ENCODE measurements at places on chromosomes 3 and 15.

DNA sequence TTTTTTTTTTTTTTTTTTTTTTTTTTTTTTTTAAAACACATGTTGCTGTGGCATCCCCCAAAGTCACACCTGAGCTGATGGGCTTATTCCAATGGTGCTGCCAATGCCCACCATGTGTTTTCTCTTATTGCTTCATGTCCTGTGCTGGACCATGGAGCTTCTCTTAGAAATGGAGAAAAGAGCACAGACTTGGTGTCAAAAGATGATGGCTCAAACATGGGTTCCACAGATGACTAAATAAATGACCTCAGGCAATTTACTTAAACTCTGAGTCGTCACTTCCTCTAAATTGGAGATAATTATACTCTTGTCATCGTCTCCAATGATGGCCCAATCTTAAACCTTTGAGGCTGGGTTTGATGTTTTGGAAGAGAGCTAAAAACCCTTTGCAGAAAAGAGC is 28.1 kb downstream of the CHST2 start:
- DNase-seq, result no peak

GRCh38 chr15:42071717-42072116 is 22.6 kb downstream of the PLA2G4D start:
- DNase-seq, result no peak

GRCh38 chr3:26345613-26346012 is 277.0 kb upstream of the LRRC3B start:
- no peak for DNase-seq

GRCh38 chr3:169527507-169527906 is 136.0 kb downstream of the MECOM start:
- no peak for DNase-seq

DNA sequence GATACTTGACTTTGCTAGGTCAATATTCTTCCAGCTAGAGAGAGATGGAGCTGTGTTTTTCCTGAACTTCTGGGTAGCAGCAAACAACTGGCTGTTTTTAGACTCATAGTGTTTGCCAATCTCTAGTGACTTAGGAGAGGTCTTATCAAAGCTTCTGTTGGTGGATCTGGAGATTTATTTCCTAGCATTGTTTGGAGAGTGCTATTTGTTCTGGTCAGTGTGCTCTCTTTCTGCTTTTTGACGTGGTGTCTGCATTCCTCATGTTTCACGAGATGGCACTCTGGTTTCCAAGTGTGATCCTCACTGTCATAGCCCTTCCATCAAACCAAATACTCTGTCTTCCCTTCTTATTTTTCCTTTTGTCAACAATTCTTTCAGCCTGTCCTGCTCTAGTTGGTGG is 88.6 kb upstream of the DAZL start:
- no peak for DNase-seq

DNA sequence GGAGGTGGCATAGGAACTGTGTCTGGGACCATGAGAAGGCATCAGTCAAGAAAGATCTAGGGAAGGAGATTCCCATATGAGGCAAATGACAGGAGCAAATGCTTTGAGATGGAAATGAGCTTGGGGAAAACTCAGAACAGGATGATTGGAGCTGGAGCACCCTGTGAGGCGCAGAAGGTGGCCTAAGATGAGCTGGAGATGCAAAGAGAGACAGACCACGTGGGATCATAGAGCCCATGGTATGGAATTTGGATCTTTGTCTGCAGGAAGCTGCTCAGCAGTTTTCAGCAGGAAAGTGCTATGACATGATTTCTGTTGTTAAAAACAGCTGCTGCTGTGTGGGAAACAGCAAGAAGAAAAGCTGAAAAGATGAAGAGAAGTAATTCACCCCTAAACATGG is 310.6 kb downstream of the MAGI1 start:
- DNase-seq, result no peak

- DNase-seq, result no peak
Observed at GRCh38 chr3:194736277-194736895, 50.7 kb downstream of the FAM43A start.

GRCh38 chr15:77406846-77407245 is 13.1 kb downstream of the PEAK1 start:
- no peak for DNase-seq

GRCh38 chr15:33971811-33972210 is 3.5 kb downstream of the CHRM5 start:
- no peak for DNase-seq

- DNase-seq, result no peak
Observed at GRCh38 chr3:195186041-195186709, 84.8 kb downstream of the XXYLT1 start.
